Spleen (tissue), 13 donors: ENCODE measurements at places on chromosomes 2 and 18.

GRCh38 chr2:44668336-44668735 is 273.2 kb upstream of the SIX3 start:
- DNase-seq, result no peak

GRCh38 chr2:128817171-128817570 is 498.5 kb upstream of the HS6ST1 start:
- no peak for DNase-seq

DNA sequence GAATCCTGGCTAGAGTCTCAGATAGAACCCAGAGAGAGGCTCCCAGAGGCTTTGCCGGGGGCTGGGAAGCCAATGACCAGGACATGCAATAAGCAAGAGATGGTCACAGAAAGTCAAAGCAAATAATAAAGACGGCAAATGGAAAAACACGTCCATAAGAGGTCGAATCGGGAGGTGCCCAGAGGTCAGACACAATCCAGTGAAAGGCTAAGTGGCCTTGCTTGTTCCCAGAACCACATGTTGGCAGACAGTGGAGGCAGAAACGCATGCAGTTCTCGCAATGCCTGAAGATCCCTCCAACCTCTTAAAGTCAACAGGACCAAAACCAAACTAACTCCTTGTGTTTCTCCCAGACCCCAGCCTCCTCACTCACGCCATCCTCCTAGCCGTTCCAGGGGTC is 3.0 kb downstream of the CYB5A start:
- DNase-seq, result no peak

GRCh38 chr2:237642038-237642734 is 14.8 kb downstream of the LRRFIP1 start:
- no peak for DNase-seq

GRCh38 chr2:201881741-201882140 is 75.4 kb downstream of the CDK15 start:
- no peak for DNase-seq

DNA sequence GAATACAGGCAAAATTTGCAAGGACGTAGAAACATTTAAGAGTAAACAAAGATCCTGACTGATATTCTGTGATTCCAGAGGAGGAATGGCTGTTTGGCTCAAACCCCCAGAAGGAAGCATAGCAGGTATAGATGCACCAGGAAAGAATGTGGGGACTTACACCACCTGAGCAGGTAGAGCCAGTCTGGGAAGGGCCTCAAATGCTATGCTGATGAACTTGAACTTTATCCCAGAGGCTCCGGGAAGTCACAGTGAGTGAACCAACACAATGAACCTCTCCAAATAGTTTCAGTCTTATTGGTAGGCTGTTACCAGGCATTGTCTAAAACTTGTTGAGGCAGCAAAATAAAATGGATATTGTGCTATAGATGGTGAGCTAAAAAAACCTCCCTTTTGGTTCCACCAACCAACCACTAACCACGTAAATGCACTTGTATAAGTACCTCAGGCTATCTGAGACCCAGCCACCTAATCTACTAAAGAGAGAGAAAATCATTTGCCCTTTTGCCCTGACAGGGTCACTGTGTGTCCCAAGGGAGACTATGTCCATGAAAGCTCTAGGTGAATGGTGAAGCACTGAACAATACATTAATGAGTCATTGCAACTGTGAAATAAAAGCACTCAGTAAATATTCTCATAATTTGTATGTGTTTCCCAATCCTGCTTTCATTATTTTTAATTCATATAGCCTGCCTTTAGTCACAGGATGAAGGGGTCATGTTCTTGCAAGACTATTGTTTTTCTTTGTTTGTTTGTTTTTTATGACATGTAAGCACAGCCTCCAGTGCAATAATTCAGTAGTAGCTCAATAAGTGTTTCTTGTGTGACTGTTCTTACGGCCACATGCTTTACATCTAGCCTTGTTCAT is 911.6 kb downstream of the EPHA4 start:
- no peak for DNase-seq

GRCh38 chr2:210606001-210606400 is 49.6 kb downstream of the CPS1 start:
- no peak for DNase-seq

- DNase-seq, result no peak
These were observed 17.0 kb downstream of the SLC20A1 start for GRCh38 chr2:112662704-112663103.

DNA sequence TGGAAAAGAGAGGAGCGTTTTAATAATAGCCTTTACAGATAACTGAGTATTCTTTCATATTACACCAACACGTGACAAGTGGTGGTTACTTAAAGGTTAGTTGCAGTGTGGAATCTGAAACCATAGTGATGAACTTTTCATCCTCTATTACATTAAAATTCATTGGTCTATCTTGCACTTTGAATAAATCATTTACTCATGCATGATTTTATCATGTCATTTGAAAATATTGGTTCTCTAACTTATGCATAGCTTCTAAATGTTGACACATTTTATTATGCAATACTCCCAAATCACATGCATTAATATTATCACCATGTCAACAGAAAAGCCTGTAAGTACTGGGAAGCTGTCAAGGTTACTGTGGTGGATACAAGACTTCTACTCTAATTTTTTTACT is 1432.2 kb downstream of the LRP1B start:
- DNase-seq, result no peak
